Activated CD4-positive, alpha-beta T cell treated with anti-CD3 and anti-CD28 coated beads, Interleukin-2, amount 50 U/mL, for 1 hour (primary cell): ENCODE measurements at places on chromosomes 16 and 17.
A peak's percentile ranks its signal among the peaks of the same experiment; 100 is the strongest.

GRCh38 chr16:88534638-88535190 lies 35.5 kb upstream of the ZC3H18 start:
- DNase-seq: peak; percentile 24

- DNase-seq: no peak
Measured at GRCh38 chr17:44827863-44828262, 2.2 kb downstream of the GJC1 start.

GRCh38 chr17:75485688-75486087 lies 29.3 kb downstream of the TMEM94 start:
- no peak for DNase-seq

- DNase-seq: no peak
Measured at GRCh38 chr16:19696961-19697360, 21.1 kb downstream of the KNOP1 start.

GRCh38 chr16:56980792-56981724 lies 8.3 kb upstream of the NLRC5 start:
- no peak for DNase-seq

DNA sequence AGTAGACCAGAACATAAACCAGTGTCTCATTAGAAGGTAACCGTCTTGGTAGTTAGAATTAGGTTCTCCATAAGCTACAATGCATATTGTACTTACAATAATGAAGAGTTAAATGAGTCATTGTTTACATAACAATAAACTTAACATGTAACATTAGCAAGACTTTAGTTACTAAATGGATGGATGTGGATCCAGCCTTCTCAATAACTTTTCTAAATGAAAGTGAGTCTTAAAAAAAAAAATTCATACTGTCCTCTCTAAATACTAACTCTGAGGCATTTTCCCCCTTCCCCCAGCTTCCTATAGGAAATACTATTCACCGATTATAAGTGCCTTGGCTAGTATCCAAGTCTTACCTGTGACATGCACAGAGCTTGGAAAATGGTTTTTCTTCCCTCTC lies 155.3 kb downstream of the CYB561 start:
- DNase-seq: no peak

DNA sequence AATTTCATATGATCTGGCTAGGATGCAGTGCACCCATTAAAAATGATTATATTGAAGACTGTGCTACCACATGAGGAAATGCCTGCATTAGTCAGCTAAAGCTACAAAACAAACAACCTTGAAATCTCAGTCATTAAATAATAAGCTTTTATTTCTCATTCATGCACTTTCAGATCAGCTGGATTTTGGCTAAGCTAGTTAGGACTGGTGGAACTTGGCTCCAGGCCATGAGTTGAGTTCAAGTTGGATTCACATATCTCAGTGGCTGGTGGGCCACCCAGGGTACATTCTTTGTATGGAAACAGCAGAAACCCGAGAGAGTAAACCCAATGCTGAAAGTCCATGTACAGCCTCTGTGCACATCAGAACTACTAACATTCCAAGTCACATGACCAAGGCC lies 6.4 kb upstream of the SLFN12L start:
- no peak for DNase-seq

GRCh38 chr16:9409560-9410493 lies 318.4 kb downstream of the HAPSTR1 start:
- no peak for DNase-seq

GRCh38 chr17:46152423-46152822 lies 40.8 kb downstream of the KANSL1 start:
- DNase-seq: no peak

DNA sequence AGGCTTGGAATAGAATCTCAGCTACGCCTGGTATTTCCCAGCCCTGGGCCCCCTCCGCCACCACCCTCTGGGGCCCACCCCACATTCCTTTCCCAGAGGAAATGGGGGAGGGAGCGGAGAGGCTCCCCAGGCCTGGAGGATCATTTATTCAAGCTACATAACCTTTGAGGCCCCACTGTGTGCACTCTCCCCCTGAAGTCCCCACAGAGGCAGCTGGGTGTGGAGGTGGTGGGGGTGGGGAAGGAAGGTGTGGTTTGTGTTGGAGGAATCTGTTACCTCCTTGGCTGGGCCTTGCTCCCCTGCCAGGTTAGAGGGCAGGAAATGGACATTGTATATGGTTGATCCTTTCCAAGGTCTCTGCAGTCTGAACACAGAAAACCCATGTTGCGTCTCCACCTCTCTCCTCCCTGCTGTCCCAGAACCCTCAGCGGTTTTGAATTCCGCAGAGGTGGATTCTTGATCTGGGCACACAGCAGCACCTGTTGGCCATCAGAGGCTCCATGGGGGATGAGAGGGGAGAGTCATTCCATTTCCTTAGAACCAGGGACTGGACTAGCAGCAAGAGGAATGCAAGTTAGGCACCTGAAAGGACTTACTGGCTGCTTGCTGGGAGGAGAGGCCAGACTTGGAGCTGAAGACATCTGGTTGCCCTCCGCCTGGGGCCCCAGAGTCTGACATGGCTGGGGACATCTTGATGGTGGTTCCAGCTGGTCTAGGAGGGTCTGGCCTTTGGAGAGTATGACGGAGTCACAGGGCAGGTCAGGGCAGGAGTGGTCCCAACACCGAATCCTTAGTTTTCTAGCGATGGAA lies 23.0 kb downstream of the ARHGAP23 start:
- DNase-seq: no peak

DNA sequence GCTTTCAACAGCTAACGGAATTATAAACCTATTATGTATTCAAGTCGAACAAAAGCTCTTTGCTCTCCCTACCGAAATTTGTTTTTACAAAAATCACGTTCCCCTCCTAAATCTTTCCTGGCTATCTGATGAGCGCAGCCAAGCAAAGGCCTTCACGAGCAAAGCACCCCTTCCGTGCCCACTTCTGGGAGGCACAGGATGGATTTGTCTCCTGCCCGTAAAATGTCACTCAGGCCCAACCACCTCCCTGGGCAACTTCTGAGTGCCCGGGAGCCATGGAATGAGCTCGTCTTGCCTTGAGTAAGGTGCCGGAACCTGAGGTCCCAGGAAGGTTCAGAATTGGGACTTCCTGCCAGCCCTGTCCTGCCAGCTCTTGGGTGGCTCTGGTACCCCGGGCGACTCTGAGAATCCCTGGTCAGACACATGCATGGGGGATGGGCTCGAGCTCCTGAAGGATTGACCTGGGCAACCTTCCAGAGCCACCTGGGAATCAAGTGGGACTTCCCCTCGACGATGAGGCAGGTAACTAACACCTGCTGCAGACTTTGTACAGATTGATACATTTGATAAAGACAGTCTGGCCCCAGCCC lies 19.8 kb downstream of the SLC7A5 start:
- DNase-seq: no peak
